ENCODE measurements at places on chromosomes 1 and 21.

GRCh38 chr1:51313268-51313852, 17.0 kb downstream of the TTC39A start:
- DNase-seq, result no peak

GRCh38 chr1:59568158-59568935, 246.4 kb upstream of the HOOK1 start:
- no peak for DNase-seq

- no peak for DNase-seq
Measured at GRCh38 chr1:87636198-87636892, 307.7 kb downstream of the LMO4 start.

- DNase-seq, result no peak
Measured at GRCh38 chr1:207806531-207807325, 54.9 kb downstream of the CD46 start.

- DNase-seq, result no peak
Measured at GRCh38 chr1:53345996-53346813, 18.3 kb upstream of the LRP8 start.

DNA sequence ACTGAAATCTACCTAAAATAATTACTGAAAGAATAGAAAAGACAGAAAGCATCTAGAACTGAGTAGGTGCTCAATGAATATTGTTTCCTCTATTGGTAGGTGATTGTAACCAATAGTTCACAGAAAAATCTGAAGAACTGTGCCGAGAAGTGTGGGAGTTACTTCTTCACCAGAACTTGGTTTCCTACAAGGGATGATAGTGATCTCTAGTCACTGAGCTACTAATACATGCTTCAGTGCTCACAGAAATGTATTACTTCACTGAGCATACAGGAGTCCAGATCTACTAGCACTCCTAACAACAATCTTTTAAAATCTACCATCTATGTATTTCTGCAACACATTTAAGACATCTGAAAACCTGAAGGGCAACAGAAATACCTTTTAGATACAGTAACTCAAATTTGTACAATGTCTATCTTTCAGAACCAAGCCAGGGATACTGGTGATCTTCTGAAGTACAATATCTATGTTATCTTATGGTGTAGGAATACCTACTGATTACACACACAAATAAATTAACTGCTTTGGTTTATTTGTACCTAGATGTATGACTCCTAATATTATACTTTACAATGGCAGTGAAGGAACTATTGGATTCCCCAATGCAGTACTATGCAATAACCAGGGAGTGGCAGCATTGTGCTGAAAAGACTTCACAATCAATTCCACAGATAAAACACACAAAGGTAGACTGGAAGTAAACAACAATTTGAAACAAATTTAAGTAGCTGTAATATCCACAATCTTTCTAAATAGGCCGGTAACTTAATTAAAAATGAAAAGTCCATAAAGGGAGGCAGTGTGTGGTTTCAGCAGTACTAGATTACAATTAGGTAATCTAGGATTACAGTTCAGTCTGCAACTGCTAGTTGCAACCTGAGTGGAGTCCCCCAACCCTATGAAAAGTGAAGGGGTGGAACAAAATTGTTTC, 243.0 kb downstream of the SLC45A1 start:
- peak; percentile 5 for DNase-seq

DNA sequence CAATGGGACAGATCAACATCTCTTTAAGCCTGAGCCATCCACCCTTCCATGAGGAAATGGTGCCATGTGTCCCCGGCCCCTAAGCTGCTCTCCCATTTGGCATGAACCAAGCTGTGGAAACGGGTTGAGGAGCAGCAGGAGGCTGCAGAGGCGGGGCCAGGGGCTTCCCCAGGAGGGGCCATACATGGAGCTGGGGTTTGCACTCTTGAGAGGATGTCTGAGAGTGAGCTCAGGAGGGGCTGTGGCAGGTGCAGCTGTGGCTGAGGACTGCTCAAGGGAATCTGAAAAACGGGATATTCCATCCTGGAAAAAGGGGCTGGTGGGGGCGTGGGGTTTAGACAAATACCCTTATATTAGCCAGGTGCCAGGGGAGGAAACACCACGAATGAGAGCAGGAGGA, 7.1 kb upstream of the CLEC20A start:
- DNase-seq, result no peak

DNA sequence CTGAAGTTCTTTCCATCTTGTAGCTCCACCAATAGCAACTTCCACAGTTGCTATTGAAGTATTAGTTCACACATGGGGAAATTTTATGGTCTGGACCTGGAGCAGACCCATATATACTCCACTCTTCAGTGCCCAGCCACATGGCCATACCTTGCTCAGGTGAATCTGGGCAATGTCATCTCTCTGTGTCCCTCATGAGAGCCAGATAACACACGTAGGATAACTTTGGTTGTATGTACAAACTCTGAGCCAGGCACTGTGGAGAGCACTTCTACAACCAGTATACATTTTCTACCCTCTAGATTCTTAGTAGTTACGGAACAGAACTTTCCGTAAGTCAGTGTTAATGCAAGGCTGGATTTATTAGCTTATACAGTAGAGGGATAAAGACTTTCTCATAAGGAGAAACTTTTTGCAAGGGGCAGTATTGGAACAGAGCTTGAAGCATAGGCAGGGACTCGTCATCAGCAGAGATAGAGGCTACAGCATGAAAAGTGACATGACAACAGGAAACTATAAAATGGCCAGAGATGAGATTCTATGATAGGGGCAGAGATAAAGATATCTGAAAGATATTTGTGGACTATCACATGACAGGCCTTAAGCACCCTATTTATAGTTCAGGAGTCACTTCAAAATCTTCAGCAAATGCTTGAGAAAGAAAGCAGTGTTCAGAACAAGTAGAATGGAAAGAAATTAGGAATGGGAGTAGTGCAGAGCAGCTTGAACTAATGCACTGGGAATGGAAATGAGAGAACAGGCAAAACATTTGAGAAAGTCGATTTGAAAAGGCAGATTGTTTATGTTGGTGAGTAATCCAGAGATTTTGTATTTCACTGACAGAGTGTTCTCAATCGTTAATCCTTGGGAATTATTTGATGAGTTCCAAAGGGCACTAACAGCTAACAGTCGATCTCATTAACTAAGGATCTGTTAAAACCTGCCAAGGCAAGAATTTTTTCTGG, 481.8 kb downstream of the USP25 start:
- DNase-seq, result no peak

DNA sequence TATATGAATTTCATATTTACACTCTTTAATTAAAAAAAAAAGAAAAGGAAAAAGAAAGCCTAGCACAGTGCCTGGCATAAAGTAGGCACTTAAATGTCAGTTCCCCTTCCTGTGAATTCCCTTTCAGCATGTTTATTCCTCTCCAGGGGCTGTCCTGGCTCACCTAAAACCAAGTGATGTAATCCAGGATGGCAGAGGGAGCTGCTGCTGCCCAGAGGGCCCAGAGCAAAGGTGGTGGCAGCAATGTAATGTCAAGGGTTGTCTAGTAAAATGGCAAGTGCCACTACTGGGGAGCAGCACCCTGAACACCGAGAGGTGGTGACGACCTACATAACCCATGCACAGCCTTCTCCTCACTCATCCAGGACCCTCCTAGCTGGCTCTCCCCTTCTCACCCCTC, 78.4 kb upstream of the LPGAT1 start:
- DNase-seq, result no peak

DNA sequence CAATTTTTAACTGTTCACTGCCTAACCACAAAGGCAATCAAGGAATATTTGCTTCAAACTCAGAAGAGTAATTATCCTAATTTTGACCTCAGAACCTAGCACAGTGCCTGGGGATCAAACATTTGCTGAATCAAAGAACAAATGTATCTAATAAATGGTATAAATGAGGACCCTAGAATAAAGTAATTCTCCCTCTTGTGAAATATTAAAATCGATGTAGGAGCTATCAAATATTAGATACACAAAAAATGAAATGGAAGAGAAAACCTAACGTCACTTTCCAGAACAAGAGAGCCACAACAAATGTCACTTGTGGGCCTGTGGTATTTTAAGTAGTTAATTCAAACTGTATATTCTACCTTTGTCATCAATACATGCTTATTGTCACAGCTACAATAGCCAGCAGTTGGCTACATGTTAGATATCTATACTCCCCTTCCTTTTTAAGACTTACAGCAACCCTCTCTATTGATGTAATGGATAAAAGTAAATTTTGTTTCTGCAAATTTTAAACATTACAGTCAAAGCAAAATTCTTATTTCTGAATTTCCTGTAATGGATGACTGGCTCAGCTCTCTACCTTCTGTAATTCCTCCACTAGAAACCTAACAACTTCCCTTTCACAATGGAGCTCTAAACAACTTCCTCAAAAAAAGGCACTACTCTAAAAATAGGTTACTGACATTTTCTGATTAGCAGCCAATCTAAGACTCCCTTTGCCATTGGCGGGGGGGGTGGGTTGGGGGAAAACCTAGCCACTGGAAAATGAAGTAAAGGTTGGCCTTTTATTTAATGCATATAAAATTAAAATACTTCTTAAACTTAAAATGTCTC, 37.6 kb downstream of the PUM1 start:
- peak; percentile 15 for DNase-seq

GRCh38 chr1:111489604-111490003, 13.8 kb downstream of the ADORA3 start:
- DNase-seq, result no peak

GRCh38 chr1:245605480-245606156, 450.8 kb downstream of the KIF26B start:
- no peak for DNase-seq

- DNase-seq, result no peak
Measured at GRCh38 chr1:212354464-212354863, 60.2 kb downstream of the PACC1 start.

- DNase-seq, result no peak
Measured at GRCh38 chr1:40421431-40422384, 28.6 kb upstream of the ZFP69B start.

DNA sequence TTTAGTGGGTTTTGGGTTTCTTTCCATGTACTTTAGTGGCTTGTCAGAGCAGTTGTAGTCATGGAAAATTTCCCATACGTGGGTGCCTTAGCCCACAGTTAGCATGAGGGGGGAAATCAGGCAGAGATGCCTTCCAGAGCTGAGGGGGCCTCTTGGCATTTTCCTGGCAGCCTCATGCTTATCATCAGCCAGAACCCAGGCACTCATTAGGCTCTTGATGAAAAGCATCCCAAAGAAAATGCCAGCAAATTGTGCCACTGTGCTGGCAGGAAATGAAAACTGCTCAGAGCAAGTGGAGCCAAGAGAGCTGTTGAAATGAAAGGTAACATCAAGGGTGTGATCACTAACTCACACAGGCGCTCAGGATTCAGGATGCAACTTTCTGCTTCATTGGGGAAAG, 128.0 kb downstream of the TNNI3K start:
- DNase-seq, result no peak

DNA sequence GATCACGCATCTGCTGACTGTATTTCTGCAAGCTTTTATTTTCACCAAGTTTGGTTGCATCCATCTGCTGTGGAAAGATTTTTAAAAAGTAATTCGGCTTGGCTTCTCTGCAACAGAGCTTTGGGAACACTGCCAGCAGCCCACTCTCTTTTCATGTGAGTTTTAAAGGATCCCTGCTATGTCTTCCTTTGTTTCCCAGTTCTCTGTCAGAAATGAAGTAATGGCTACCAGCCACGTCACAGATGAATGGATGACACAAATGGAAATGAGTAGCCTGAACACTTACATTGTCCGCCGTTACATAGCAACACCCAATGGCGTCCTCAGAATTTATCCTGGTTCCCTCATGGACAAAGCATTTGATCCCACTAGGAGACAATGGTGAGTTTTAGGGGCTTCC, 80.6 kb upstream of the RAVER2 start:
- DNase-seq, result no peak

- no peak for DNase-seq
Measured at GRCh38 chr21:40765811-40766210, 81.1 kb downstream of the DSCAM start.

DNA sequence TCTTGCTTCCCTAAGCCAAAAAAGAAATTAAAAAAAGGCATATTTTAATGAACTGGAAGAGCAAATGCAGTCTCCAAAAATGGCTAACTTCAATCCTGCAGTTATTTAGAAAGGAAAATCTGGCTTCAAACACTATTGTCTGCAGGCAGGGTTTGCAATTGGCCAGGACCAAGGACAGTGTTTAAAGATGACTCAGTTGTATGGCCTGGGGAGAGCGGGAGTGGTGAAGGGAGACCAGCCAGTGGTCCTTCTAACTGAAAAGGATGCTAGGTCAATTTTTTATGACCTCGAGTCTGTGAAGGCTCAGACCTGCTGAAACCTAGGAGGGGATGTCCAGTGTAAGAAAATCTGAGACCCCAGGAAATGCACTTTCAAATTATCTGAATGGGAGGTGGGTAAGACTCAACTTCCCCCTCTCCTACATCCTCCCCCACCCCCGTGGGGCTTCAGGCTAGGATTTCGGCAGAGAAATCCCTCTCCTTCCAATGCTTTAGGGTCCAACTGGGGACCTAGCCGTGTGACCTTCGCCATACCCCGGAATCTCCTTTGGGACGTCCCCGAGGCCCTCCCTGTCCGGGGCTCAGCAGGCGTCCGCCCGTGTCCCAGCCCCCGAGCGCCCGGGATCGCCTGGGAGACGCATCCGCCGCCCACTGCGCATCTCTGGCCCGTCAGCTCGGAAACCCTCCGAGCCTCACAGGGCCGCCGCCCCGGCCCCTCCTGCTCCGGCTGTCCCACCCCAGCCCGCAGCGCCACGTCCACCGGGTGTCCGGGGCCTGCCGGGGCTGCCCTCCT, 602 bp upstream of the RIMKLA start:
- peak; percentile 45 for DNase-seq

- DNase-seq, result no peak
Measured at GRCh38 chr1:68205794-68206358, 26.4 kb downstream of the WLS start.

DNA sequence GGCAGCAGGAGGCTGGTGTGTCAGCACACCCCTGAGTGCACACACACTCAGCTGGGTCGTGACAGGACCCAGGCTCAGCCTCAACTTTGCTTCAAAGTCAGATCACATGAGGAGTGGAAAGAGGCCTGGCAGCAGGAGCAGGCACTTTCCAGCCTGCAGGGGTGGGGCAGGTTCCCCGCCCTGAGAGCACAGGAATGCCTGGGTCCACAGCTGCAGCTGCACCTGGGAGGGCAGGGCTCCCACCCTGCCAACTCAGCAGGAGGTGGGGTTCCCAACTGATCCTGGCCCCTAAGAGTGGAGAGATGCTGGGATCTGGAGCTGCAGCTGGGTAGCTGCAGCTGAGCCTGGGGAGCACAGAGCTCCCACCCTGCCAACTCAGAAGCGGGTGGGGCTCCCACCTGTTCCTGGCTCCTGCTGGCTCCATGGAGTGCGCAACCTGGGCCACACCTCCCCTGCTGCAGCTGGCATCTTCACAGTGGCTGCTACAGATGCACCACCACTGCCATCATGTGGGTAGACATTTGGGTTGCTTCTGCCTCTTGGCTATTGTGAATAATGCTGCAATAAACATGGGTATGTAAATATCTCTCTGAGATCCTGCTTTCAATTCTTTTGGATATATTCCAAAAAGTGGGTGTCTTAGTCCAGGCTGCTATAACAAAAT, 415.4 kb downstream of the TTLL7 start:
- DNase-seq, result no peak

Data from GM12892 (cell line).